ENCODE measurements at places on chromosomes 2 and 18.
A peak's percentile ranks its signal among the peaks of the same experiment; 100 is the strongest.

DNA sequence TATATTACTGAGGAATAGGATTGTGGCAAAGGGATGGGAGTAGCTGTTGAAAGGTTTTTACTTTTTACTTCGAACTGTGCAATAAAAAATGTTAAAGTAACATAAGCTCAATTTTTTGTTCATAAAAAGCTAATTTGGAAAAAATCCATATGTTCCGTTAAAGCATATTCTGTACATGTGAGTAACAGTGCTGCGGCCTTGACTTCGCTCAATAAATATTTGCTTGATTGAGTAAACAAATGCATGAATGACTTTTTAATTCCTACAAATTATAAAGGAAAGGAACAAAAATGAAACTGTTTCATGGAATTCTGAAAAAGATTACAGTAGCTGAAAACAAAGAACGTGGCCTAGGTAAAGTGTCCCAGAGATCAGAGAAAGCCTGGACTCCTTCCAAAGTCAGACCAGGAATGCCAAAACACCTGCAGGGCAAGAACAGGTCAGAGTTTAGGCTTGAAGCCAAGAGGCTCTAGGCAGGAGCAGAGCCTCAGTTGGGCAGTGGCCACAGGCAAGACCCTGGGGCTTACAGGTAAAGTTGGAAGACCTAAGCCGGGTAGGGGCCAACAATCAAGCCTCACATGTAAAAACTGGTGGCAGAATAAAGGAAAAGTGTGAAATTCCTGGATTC lies 44.3 kb upstream of the FIGN start:
- DNase-seq, result no peak

DNA sequence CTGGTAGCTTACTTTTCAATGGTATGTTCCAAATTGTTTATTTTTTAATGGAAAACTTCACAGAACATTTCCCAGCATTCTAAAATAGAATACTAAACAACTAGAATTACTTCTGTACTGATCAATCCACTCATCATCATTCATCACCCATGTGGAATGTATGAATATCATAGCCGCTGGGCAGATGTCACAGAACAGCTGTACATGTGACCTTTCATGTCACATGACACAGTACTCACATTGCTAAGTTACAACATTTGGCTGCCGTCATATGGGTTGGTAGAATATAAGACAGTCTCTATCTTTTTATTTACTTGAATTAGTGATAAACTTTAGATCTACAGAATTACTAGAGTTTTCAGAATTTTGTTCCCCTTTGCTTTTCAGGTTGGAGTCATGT lies 387.6 kb downstream of the ZEB2 start:
- DNase-seq, result no peak

- DNase-seq, result no peak
These were observed 7.6 kb downstream of the ITM2C start for GRCh38 chr2:230872151-230872967.

DNA sequence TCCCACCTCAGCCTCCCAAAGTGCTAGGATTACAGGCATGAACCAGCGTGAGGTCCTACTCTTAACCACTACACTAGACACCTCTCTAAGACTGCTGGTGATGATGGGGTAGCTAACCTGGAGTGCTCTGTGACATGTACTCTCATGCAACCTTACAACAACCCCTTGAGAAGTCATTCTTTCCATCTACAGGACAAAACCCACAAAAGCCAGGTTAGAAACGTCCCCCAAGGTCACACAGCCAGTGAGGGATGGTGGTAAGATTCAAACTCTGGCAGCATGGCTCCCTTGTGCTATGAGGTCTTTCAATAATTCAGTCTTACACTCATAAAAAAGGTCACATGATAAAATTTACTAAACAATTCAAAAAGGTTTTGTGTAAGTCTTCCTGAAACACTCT lies 94.8 kb upstream of the SERTAD2 start:
- DNase-seq, result peak; percentile 32

DNA sequence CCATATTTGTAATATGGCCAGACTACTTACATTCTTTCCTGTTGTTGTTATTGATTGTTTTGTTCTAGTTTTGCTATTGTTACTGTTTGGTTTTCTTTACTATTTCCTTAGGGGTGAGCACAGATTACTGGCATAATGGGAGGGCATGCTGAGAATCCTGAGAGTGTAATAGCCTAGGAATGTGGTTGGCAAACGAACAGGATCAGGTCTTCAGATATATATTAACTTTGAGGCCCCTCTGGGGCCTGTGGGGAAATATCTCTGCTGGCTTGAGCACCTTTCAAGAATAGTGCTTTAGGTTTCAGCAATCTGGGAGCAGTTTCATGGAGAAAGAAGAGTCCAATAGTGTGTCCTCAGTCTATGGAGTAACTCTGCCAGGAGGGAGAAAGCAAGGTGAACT lies 144.4 kb downstream of the THSD7B start:
- no peak for DNase-seq

DNA sequence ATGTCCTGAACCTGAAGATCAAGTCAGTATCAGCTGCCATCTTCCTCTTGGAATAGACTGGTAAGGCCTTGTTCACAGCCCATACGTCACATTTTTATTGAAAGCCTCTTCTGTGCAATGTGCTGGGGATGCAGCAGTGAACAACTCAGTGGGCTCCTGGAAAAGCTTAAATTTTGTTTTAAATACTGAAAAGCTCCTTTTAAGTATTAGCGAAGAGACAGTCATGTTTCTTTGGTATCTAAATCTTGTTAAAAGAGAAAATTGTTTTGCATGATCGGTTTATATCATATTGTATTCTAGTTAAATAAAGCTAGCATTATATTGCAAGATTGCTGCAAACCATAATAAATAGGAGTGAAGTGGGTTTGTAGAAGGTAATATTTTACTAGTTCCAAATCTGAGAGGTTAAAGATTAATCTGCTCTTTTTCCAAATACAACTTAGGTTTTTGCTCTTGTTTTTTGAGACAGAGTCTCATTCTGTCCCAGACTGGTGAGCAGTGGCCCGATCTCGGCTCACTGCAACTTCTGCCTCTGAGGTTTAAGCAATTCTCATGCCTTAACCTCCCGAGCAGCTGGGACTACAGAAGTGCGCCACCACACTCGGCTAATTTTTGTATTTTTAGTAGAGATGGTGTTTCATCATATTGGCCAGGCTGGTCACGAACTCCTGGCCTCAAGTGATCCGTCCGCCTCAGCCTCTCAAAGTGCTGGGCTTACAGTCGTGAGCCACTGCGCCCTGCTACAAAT lies 1.6 kb upstream of the RMDN2 start:
- no peak for DNase-seq

DNA sequence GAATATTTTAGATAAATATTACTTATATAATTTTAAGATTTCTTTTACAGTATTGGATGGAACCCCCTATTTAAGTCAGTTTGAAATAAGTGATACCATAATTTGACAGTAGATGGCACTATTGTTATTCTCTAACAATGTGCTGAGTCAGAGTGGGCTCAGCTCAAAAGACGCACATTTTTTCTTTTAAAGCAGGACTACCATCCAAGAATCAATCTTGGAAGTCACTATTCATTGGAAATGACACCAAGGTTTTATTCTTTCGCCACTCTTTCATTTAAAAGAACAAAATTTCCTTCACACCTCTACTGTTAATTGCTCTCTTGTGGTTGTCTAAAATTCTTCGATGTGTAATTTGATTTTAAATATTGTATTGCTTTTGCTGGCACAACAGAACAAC lies 32.6 kb upstream of the SPAG16 start:
- DNase-seq, result peak; percentile 44

GRCh38 chr18:52339891-52340371 lies at the start of gene DCC:
Gene DCC (plus strand): TSS chr18:52340197. CDS start chr18:52340788, 591 bp downstream.
- no peak for DNase-seq

GRCh38 chr2:76009484-76009883 lies 298.8 kb upstream of the GCFC2 start:
- no peak for DNase-seq

GRCh38 chr2:223086370-223086981 lies 34.5 kb downstream of the KCNE4 start:
- DNase-seq, result no peak

GRCh38 chr2:156429211-156429610 lies 7.0 kb upstream of the GPD2 start:
- DNase-seq, result no peak

- no peak for DNase-seq
These were observed 79.5 kb upstream of the ALPP start for GRCh38 chr2:232299084-232299483.

DNA sequence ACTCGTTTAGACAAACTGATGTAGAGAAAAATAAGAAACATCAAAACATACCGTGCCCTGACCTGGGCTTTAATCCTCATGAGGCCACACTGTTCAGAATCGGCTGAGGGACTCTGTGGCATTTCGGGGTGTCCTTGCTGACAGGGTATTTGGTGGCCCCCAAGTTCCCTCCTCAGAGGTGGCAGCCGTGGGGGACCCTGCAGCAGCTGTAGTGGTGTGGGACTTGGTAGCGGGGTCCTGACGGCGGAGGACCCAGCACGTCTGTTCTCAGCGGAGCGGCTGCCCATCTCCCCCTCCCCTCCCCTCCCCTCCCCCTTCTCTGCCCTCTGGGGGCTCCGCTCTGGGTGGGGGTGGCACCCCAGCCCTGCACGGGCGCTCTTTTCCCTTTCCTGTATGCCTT lies 18.4 kb downstream of the KCNG2 start:
- DNase-seq, result no peak

DNA sequence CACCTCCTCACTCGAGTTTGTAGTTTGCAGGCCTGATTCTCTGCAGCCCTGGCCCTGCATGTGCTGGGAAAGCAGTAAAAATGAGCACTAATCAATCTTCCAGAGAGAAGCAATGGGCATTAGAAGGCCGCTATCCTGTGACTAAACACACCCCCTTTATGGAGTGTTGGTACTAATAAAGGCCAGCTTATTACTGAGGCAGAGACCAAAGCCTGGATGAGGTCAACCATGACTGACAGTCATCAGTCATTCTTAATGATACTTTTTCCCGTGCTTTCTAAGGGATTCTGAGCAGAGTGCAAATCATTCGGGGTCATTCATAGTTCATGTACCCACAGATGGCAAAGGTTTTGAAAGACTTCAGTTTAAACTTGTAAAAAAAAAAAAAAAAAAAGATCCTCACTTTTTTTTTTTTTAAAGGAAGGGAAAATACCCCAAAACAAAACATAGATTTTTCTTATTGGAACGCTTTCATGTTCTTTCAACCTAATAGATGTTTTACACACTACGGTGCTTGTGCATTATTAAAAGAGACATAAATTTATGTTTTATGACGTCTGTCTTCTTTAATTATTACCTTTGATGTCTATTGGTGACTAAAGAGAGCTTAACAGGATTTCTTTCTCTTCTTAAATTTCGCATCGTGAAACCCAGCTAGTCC lies 13.2 kb downstream of the TSHZ1 start:
- no peak for DNase-seq

GRCh38 chr2:179949438-179949837 lies 57.7 kb downstream of the CWC22 start:
- no peak for DNase-seq

GRCh38 chr18:5519448-5520298 lies 24.1 kb downstream of the EPB41L3 start:
- DNase-seq, result no peak

DNA sequence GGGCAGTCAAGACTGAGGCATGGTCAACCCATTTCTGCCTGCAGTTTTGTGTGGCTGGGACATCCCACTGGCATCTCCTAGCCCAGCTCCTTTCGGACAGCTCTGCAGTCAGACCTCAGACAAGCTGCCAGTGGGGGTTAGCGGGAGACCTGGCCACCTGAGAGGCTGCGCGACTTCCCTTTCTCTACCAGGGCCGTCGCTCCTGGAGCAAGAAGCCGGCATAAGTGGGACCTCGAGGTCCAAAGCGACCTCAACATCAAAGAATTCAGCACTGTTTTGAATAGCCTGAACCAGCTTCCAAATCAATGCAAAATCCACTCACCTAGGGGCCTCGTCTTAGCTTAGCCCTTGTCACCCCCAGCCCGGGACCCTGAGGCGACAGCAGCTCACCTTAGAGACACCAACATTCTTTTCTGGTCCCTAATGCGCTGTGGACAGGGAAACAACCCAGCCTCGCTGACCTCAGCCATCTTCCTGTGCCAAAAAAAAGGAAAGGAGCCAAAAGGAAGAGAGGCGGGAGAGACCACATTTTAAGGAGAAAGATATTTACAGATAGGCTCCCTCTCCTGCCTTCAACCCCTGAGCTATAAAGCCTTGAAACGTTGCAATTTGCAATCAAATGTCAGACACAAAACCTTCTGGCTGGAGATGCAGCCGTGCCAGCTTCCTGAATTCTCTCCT lies 81.2 kb downstream of the GFPT1 start:
- no peak for DNase-seq

DNA sequence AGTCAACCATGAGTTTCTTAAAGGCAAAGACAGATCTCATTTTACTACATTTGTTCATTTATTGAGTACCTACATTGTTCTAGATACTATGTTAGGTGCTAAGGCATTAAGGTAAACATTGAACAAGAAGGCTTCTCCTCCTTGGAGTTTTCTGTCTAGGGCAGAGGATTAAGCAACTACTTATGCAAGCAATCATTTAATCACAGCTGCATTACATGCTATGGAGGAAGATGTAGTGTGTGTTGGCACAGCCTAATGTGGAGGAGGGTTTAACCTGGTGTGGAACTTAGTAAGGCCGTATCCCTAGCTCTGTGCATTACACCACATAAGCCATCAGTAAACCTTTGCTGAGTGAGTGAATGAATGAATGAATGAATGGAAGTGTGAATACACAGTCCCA lies 106.5 kb upstream of the MAP3K20 start:
- DNase-seq, result no peak

GRCh38 chr2:61536180-61536571 lies 2.0 kb downstream of the XPO1 start:
- no peak for DNase-seq

DNA sequence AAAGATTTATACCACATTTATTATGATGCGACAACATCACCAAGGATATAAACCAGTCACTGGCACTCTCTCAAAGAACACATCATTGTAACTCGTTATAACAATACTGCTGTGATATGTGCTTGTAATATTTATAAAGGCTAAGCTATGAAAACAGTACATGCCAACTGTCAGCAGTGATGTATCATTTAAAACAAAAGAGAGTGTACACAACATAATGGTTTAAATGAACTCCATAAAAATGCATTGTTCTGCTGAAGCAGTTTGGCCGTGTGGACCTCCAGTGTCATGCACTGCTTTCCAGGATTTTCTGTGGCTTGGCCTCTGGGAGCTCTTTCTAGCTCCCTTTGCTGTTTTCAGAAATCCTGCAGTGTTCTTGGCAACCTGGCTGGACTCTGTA lies 215.6 kb downstream of the MTX2 start:
- DNase-seq, result no peak

DNA sequence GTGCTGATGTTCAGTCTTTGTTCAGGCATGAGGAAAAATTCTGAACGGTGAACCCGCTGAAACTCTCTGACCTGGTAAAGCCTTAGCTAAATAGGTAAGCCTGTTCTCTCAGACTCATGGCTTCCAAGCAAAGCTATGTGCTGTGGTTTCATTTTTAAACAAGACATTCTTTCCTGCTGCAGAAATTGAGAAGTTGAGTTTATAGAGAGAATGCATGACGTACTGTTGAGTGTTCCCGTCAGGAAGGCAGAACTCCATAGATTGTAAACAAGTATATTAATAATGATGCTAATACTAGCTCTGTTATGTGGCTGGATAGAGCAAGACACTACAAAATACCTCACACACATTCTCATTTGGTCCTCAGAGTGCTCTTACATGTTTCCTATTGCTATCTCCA lies 424.0 kb upstream of the CRIM1 start:
- DNase-seq, result no peak

GRCh38 chr2:27795868-27796277 lies 24.4 kb downstream of the MRPL33 start:
- DNase-seq, result no peak

- no peak for DNase-seq
These were observed 301.2 kb downstream of the AGPS start for GRCh38 chr2:177693658-177694339.
